Cortex of kidney (tissue), 1 donor: ENCODE measurements at places on chromosomes 6 and 20.

- no peak for DNase-seq
Measured at GRCh38 chr20:35837577-35838195, 65.9 kb downstream of the PHF20 start.

DNA sequence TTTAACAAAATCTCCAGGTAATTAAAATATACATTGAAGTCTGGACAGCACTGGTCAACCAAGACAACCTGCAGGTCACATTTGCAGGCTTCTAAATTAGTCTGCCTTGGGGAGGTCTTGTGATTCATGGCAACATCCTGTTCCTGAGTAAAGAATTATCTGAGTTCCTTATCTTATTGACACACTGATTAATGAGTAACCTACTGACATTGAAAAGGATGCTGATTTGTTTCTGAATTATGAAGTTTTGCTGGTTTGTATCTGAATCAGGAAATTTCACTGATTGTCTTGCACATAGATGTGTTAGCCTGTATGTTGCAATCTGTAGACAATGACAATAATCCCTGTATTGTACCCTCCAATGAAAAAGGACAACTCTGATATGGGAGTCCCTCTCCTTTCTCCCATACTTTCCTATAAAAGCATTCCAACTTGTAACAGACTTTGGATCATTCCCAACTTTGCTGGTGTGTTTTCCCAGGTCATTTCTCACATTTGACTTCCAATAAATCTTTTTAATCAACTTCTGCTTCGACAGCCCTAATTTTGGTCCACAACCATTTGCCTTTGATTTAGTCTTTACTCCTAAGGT is 80.0 kb downstream of the LAMP5 start:
- no peak for DNase-seq

DNA sequence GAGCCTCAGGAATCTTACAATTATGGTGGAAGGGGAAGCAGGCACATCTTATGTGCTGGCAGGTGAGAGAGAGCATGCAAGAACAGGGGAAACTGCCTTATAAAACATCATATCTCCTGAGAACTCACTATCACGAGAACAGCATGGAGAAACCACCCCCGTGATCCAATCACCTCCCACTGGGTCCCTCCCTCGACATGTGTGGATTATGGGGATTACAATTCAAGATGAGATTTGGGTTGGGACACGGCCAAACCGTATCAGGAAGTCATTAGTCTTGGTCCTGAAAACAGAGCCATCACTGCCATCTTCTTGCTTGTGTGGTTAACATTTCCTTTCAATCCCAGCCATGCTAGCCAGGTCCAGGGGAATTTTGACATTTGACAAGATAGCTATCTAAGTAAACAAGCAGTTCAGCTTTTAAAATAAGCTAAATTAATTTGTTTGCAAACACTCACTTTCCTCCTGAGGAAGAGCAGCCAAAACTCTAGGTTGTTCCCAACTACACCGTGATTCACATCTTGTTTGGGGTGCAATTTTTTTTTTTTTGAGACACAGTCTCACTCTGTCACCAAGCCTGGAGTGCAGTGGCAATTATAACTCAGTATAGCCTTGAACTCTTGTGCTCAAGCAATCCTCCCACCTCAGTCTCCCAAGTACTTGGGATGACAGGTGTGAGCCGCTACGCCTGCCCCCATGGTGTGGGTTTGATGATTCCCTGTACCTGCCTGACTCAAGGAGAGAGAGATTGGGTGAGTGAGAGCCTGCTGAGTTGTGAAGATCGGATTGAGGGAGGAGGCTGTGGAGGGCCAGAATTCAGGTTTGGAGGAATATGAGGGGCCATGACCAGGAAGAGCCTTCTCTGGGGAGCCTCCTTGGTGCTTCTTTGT is 13.0 kb upstream of the PPP1R14C start:
- no peak for DNase-seq

- no peak for DNase-seq
Measured at GRCh38 chr6:143647732-143648131, 30.0 kb upstream of the PHACTR2 start.

DNA sequence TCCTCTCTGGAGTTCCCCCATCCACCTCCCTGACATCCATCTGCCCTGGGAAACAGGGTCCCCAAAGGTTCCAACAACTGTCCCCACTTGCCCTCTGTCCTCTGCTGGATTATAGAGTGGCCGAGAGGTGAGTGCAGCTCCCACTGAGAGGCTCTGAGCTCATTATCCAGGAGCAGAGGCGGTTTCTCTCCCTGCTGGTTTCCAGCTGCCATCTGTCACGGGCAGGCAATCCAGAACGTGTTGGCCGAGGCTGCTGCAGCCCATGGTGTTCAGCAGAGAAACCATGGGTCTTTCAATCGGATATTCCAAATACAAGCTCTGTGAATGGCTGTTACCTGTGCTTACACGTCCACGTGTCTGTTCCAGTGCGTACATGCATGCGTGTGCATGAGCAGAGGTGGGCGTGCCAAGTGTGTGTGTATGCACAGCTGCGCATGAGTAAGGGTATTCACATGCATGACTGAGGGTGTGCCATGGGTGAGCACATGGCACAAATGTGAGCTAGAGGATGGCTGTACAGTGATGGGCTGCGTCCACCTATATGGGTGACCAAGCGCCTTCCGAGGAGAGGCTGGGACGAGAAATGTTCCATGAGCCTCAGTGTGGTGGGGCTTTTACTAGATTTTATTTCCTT is 183.7 kb upstream of the PMEPA1 start:
- no peak for DNase-seq

GRCh38 chr6:111994791-111995190 is 59.1 kb upstream of the CCN6 start:
- DNase-seq: no peak

- no peak for DNase-seq
Measured at GRCh38 chr20:55649254-55649653, 356.1 kb downstream of the CBLN4 start.

DNA sequence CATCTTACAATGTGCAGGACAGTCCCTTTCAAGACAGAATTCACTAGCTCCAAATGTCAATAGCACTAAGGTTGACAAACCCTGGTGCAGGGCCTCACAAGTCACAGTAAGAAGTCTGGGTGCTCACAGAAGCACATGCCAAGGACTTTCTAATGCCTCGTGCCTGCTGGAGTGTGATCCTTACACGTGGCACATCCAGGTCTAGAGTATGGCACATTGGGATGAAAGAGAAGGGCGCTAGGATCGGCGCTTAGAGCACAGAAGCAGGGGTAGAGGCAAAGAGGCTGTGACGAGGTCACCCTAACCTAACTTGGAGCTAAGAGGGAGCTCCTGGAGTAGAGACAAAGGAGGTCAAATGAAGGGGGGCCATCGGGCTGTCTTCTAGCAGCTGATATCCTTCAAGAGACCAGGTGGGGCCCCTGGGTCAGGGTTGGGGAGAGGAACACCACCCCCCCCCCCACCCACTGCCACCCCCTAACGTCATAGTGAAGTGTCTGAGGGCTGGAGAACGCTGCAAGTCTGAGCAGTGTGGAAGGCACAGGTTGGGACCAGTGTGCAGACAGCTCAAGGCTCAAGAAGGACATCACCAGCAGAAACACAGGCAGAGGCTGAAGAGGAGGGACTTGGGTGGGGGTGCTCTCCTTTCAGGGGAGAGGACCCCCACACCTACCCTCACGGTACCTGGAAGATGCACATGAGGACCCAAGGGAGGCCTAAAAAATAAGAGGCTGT is 97.8 kb upstream of the MRPS10 start:
- no peak for DNase-seq

GRCh38 chr6:113147544-113147943 is 709.6 kb upstream of the MARCKS start:
- DNase-seq: no peak

- no peak for DNase-seq
Measured at GRCh38 chr6:33175436-33176069, 16.7 kb downstream of the COL11A2 start.

DNA sequence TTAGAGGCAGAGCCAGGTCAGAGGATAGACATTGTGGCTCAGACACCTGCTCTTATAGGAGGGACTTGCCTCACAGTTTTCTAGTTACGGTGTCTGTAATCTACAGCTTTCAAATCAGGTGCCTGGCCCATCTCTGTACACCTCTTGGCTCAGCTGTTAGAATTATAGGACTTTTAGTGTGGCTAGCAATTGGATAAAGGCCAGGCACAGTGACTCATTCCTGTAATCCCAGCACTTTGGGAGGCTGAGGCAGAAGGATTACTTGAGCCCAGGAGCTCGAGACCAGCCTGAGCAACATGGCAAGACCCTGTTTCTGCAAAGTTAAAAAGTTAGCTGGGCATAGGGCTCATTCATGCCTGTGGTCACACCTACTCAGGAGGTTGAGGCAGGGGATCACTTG is 20.0 kb downstream of the BRPF3 start:
- DNase-seq: no peak

DNA sequence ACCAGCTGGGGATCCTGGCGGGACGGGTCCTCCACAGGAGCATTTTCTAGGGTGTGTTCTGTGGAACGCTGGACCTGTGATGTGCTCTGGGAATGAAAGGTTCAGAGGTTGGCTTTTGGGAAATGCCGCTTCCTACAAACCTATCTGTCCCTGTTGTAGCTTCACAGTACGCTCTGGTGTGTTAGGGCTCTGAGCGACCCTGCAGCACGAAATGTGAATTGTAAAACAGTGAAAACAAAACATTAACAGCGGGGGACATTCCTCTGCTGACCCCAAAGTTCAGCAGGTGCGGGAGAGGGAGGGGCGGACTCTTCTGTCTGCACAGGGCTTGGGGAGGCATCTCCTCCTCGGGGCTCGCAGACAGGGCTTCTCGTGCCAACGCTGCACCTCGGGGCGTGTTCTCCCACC is 155.9 kb downstream of the NRN1 start:
- DNase-seq: no peak

- DNase-seq: no peak
Measured at GRCh38 chr6:154251116-154251515, 105.5 kb downstream of the IPCEF1 start.

GRCh38 chr6:9532621-9533557 is 882.0 kb downstream of the TFAP2A start:
- no peak for DNase-seq

DNA sequence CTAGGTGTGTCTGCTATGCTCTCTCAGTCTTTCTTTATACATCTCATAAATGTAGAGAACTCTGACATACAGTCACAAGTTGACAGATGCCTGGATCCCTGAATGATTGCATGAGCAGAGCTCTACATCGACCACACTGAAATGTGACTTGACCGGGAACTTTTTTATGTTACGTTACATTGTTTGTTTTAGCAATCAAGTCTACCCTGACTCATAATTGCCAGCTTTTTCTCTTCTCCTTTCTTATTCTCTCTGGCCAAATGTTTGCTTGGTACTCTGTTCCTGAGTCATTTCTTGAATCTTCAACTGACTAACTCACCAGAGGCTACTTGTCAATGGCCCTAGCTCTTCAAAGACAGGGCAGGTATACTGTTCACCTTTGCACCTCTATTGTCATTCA is 213.6 kb upstream of the DTNBP1 start:
- no peak for DNase-seq

GRCh38 chr6:52157301-52157941 is 28.8 kb upstream of the IL17A start:
- DNase-seq: no peak

DNA sequence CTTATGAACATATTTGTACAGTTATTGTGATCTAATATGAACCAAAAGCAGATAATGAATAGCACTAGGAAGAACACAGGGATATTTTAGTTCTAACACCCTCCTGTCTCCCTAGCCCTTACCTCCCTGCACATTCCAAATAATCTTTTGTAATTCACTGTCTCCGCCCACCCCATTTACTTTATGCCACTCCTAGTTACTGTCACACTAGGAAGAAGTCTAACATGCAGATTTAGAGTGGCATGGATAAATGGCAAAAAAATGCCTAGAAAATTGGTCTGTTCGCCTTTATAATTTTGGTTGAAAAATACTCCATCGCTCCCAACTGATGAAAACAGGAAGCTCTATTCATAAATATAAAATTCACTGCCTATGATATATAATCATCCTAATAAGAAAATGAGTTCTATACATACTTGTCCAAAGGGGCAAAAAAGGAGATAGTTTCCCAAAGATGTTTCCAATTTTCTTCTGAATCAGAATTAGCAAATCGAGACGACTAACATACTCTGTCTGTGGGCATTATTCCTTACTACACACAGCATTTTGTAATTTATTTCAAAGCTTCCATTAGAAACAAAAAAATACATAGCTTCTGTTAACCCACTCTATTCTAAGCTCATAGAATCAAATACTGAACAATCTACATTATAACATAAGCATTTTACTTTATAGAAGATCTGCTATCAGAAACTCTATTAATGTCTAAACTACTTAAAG is 1.3 kb upstream of the RUNX2 start:
- no peak for DNase-seq

- DNase-seq: no peak
Measured at GRCh38 chr6:44593539-44593944, 206.0 kb downstream of the CDC5L start.

DNA sequence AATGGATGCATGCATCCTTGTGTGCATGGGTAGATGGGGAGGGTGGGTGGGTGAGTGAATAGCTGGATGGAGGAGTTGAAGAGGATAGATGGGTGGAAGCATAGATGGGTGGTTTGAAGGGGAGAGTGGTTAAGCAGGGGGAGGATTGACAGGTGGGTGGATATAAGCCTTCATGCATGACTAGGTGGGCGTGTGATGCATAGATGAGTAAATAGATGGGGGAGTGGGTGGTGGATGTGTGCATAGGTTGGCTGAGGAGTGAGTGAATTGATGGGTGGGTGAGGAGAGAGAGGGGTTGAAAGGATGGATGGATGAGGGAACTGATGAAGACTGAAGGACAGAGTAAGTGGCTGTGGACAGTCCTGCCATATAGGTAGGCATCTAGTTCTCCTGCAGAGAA is 4.5 kb downstream of the COL11A2 start:
- no peak for DNase-seq

- no peak for DNase-seq
Measured at GRCh38 chr6:87384038-87384437, 23.7 kb upstream of the CFAP206 start.

GRCh38 chr6:143009851-143010250 is 50.8 kb upstream of the AIG1 start:
- DNase-seq: no peak

DNA sequence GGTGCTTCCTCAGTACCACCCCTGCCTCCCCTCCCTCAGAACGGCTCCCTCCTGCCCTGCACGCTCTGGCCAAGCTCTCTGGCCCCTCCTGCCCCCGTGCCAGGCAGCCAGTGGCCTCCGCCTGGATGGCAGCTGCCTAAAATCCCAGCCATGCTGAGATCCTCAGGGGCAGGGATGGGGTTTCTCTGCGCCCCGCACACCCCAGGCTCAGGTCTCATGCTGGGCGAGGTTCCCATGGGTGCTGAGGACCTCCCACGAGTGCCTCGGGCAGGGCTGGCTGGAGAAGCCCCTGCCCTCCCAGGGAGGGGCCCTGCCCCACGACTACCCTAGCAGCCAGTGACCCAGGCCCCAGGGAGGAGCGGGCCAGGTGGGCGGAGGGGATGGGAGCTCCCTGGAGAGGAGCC is 2.7 kb downstream of the PTK6 start:
- no peak for DNase-seq

GRCh38 chr6:83019741-83020140 is 45.9 kb downstream of the UBE3D start:
- DNase-seq: no peak
